Mucosa of gallbladder (tissue), 1 donor: ENCODE measurements at places on chromosomes 6 and 20. TPM values are rescaled to one million over a fixed set of nuclear protein-coding genes. Genes with fewer than 3 reads are reported as not detected.

The LINC00237 gene
- total RNA-seq, result not detected

The ABHD16B gene
- not detected for total RNA-seq

The PNLDC1 gene
- 0.23 TPM for total RNA-seq

The SCRT2 gene
- not detected for total RNA-seq

- no peak for DNase-seq
Measured at GRCh38 chr20:20214757-20215275, 153.1 kb upstream of the INSM1 start.

DNA sequence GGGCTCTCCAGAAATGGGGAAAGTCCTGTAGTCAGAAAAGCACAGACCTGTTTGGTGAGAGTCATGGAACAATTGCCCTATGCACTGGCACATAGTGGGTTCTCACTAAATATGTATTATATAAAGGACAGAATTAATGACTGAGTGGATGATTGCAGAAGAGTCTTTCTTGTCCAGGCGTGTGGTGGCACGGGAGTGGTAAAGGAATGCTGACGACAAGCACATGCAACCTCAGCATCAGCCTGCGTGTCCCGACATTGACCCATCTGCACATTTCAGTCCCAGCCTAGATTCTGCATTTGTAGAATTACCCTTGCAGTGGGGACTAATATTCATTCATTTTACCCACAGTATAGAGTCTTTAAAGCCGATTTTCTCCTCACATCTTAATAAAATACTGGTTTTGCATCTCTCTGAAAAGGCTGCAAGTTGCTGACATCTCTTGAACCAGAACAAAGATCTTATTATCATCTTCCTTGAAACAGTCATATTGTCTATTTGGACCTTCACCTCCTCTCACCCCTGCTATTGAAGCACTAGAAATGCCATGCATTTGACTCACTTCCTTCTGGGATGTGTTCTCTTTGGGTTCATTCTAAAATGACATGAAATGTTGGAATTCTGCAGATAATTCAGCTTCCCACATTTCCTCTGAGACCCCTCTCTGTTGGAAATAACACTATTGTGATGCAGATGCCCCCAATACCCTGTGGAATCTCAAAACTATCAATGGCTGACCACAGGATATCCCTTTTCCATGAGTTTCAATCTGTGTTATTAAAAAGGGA, 883.6 kb upstream of the FLRT3 start:
- no peak for DNase-seq

DNA sequence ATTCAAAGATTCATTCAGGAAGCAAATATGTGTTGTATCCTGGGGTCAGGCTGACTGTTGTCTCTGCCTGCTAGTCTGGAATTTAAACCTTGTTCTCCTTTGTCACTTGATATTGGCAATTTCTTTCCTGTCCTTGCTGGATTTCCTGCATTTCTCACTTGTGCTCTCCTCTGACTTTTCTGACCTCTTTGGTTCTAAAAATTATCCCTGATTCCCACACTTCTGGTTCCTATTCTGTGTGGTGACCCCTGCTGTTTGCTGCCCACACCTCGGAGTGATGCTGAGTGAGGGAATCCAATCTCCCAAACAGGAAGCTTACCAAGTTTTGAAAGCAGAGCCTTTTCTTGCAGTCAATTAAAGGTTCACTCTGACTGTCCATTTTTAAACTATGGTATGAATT, 345.3 kb downstream of the CDKAL1 start:
- DNase-seq, result no peak

DNA sequence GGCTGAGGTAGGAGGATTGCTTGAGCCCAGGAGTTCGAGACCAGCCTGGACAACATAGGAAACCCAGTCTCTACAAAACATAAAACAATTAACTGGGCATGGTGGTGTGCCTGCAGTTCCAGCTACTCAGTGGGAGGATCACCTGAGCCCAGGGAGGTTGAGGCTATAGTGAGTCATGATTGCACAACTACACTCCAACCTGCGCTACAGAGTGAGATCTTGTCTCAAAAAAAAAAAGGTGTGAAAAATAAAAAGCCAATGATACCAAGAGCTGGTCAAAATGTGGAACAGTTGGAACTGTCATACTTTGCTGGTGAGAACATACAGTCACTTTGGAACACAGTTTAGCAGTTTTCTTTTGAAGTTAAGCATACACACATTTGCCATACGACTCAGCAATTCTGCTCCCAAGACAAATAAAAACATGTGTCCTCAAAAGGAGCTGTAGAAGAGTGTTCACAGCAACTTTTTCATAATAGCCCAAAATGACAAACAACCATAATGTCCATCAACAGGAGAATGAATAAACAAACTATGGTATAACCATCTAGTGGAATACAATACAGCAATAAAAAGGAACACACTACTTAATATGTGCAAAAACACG, 21.6 kb upstream of the FKBP5 start:
- no peak for DNase-seq

DNA sequence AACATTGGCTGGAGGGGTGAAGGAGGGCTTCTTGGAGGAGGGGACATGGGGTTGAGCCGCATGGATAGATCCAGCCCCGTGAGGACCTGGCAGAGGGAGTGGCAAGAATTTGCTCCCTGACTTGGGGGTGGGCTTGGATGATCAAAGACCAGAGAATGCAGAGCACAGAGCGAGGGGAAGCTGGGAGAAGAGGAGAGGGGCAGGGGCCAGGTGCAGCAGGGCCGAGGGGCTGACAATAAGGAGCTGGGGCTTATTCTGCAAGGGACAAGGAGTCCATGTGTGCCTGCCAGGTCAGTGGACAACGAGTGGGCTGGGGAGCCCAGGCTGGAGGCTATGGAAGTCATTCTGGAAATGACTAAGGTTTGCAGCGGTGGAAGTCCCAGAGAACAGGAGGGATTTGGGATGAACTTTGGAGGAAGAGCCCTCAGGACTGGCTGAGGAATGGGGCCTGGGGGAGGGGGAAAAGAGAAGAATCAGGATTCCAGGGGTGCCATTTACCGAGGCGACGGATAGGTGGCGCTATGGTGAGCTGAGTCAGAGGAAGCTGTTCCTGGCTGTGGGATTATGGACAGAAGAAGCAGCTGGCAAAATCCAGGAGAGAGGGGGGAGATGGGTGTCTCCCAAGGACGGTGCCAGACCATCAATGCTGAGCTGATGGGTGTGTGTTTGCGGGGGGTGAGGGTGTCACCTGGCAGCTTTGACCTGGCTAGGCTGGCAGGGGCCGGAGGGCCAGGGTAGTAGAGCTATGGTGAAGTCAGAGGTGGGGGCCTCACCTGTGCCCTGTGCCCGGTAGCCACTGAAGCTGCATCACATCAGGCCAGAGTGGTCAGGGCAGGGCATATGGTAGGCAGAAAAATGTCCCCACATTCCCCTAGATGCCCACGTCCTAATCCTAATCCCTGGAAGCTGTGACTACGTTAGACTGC, 7.8 kb downstream of the KCNG1 start:
- peak; percentile 47 for DNase-seq

DNA sequence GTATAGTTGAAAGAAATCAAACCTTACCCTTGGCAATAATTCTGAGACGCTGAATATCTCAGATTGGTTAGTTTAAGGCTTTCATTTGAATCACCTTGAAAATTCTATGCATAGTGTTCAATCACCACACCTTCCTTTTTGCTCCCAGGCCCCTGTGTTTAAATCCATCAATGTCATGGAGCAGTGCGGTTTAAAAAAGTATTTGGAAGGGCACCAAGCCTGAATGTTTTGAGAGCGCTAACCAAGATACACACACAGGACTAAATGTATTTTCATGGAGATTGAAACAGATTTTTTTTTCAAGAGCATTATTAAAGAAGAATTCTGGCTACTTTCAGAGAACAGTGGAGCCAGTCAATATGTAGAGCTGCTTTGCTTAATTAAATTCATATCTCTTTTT, 195.7 kb downstream of the CENPW start:
- DNase-seq, result no peak

- DNase-seq, result peak; percentile 16
Measured at GRCh38 chr6:46949632-46950280, 28.0 kb upstream of the ADGRF5 start.

- no peak for DNase-seq
Measured at GRCh38 chr6:157133856-157134255, 189.5 kb downstream of the TMEM242 start.

The PLA2G7 gene
- total RNA-seq, result 1.8 TPM

The PAK5 gene
- 12.5 TPM for total RNA-seq

- DNase-seq, result no peak
Measured at GRCh38 chr6:151181706-151182363, 57.9 kb upstream of the AKAP12 start.

DNA sequence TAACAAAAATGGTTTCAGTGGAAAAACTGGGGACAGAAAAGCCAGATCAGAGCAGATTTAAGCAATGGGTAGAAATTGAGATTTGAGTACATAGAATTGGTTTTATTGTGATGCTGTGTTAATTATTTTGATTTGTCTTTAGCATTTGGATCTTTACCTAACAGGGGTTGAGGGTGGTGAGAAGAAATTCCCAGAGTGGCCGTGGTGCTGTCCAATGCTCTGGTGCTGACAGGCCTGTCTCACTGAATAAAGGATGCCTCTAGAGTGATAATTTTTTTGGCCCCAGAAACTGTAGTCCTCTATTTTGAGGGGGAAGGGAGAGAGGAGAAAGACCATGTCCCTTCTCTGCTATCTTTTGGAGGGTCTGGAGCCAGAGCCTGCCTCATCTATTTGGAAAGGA, 79.1 kb downstream of the LYRM2 start:
- DNase-seq, result no peak

- no peak for DNase-seq
Measured at GRCh38 chr6:169722362-169723199, 1.7 kb downstream of the PHF10 start.

The ZBP1 gene
- total RNA-seq, result 1.3 TPM

DNA sequence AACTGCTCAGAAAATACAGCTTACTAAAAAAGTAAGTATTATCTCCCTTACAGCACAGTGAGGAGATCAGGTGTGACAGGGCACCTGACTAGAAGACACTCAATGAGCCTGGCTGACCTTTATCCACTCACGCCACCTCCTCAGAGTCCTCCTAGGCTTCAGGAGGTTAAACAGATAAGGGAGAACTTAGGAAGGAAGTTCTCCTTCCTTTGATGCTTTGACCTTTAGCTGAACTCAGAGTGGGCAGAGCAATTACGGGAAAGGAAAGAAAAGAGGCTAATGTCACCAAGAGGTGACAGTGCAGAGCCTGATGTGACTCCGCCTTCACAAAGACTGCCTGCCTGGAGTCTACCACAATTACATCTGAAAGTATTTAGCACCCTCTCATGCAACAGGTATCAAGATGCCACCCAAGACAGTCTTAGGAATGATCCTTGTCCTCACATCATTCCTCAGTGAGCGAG, 36.7 kb downstream of the MAN1A1 start:
- DNase-seq, result peak; percentile 31

DNA sequence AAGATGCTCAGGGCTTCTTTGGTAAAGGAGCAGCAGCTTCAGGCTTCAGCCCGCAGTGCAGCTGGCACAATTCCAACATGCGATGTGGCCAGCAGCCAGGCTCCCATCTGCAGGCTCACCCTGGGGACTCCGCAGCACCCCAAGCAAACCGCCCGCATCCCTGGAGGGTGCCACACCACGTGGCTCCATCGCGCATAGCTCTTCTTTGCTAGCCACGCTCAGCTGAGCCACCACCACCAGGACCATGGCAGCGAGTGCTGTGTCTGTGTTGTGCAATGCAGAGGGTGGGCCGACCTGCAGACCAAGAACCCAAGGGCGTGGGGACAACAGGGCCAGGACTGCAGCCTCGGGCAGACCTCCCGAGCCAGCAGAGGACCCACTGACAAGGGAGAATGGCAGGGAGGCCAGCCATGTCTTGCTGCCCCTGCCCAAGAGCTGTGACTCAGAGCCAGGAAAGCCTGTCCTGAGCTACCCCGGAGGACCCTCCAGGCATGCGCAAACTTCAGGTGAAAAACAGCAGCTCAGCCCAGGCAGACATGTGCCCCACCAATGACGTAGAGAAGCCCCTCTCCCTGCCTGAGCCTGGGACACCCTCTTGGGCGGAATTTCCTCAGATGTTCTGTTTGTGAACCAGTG, 87.8 kb downstream of the GINS1 start:
- DNase-seq, result no peak

The CHRNA4 gene
- not detected for total RNA-seq

- DNase-seq, result no peak
Measured at GRCh38 chr20:10951216-10951615, 277.4 kb upstream of the JAG1 start.

DNA sequence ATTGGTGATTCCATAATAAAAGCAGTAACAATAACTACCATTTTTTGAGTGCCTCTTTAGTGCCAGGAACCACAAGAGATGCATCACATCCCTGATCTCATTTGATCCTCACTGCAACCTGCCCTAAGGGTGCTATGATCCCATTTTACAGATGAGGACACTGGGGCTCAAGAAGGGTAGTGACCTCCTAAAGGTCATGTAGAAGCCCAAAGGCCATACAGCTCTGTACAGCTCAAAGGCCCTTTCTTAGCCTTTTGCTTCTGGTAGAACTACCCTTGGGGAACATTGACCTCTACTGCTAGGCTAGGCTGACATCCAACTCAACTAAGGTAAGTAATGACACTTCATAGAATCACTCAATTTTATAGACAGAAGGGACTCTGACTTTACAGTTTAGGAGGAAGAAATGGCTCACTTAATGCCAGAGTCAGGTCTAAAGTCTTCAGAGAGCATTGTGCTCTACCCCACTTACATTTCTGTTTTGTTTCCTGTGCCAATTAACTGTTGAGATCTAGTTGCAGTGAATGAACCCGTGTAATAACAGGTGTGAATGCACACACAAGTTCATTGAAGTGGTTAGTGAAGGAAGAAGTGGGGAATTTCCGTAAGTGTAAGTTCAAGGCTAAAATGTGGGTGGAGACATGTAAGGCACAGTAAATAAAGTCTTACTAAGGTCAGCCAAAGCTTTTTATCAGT, 10.7 kb downstream of the SLC9A8 start:
- DNase-seq, result no peak

The PI16 gene
- total RNA-seq, result 16.2 TPM

The MLN gene
- not detected for total RNA-seq

The CCM2L gene
- total RNA-seq, result 5.6 TPM

GRCh38 chr6:22448291-22448711, 121.1 kb upstream of the HDGFL1 start:
- DNase-seq, result no peak

The WDR27 gene
- total RNA-seq, result 47.6 TPM

The NHLRC1 gene
- total RNA-seq, result 1.9 TPM

DNA sequence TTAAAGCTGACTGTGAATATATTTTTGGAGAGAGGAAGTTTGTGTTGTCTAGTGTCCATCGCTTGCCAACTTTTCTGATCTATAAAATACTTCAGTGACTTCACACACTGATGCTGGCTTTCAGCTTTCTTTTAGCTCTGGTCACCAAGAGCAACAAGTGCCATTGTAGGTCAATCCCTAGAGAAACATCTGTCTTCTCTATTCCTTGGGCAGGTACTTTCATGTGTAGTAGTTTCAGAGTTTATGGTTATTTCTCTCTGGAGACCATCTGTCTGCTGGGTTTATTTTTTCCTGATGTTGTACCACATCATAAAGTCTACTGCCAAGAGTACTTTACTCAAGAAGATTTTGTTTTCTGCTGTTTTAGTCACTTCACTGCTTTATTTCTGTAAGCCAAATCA, 249.9 kb downstream of the KHDC1L start:
- DNase-seq, result no peak

GRCh38 chr20:35883778-35884540, 70.3 kb downstream of the SCAND1 start:
- peak; percentile 74 for DNase-seq

The ARHGAP40 gene
- not detected for total RNA-seq
